ENCODE measurements at places on chromosomes 13 and 19. TPM values are rescaled to one million over a fixed set of nuclear protein-coding genes. Genes with fewer than 3 reads are reported as not detected.

- DNase-seq: no peak
Measured at GRCh38 chr13:79516595-79516994, 35.6 kb downstream of the NDFIP2 start.

DNA sequence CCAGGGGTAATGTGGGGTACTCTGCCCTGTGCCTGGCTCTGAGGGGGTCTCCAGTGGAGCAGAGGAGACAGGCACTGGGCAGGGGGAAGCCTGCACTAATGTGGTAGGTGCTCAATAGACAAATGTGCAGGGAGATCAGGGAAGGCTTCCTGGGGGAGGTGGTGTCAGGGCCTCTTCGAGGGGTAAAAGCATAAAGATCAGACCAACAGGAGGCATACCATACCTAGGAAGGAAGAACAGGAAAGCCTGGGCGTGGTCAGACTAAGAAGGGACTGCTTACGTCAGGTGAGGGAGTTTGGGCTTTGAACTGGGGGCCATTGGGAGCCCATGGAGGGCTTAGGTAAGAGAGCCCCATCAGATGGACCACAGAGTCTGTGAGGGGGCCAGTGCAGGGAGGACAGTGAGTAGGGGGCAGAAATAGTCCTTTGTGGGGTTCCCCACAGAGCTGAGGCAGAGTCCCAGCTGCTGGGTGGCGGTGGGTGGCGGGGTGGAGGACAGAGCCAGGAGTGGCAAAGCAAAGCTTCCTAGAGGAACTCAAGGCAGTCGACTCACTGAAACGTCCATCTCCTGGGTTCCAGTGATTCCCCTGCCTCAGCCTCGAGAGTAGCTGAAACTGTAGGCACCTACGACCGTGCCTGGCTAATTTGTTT lies 8.8 kb downstream of the PRR36 start:
- DNase-seq: no peak

- no peak for DNase-seq
Measured at GRCh38 chr13:28716511-28716910, 2.3 kb downstream of the SLC46A3 start.

GRCh38 chr13:98454389-98454881 lies 122.5 kb downstream of the STK24 start:
- DNase-seq: no peak

GRCh38 chr19:1760020-1760419 lies 6.7 kb downstream of the ONECUT3 start:
- DNase-seq: no peak

DNA sequence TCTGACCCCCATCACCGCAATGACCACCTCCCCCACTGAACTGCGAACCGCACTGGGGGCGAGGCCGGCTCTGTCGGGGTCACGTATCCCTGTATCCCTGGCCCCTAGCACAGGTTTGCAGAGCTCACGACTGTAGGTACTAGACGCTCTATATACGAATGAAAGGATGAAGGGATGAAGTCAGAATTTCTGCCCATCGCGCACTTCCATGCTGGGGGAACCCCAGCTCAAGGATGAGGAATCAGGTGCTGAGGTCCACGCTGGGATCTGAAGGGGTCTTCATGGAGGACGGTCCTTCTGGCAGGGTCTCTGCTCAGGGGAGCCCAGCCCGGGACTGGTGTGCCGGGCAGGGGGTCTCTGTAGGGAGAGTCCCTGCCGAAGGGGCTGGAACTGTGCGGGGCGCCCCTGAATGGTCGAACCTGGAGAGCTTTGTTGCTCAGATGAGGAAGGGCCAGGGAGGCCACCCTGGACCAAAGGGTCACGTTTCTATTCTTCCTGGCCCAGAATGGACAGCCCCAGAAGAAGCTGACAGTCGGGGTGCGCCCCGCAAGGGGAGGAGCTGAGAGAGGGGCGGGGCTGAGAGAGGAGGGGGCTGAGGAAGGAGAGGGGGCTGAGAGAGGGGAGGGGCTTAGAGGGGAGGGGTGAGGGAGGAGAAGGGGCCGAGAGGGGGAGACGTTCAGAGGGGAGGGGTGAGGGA lies 37.9 kb upstream of the SEMA6B start:
- peak; percentile 37 for DNase-seq

DNA sequence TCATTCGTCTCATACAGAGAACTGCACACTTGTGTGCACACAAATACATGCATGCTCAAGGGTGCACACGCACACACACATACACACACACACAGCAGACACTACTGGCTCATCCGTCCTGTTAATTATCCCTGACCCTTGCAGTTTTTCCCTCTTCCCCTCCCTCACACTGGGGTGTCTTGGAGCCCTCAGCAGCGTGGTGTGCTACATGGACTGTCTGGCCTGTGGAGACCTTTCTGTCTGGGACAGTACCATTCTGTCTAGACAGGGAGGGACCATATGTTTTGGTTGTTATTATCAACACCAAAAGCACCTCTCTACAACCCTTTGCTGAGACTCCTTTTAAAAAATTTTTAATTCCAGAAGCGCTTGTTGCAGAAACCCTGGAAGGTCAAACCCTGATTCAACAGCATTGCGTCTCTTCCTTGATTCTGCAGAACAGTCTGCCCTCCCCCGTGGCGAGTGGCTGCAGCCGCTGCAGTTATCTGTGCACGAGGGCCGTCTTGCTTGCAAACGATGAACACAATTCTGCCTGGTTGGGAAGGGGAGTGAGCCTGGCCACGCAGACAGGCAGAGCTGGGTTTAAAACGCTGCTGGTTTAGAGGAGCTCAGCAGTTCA lies 374.0 kb downstream of the IRS2 start:
- peak; percentile 54 for DNase-seq

DNA sequence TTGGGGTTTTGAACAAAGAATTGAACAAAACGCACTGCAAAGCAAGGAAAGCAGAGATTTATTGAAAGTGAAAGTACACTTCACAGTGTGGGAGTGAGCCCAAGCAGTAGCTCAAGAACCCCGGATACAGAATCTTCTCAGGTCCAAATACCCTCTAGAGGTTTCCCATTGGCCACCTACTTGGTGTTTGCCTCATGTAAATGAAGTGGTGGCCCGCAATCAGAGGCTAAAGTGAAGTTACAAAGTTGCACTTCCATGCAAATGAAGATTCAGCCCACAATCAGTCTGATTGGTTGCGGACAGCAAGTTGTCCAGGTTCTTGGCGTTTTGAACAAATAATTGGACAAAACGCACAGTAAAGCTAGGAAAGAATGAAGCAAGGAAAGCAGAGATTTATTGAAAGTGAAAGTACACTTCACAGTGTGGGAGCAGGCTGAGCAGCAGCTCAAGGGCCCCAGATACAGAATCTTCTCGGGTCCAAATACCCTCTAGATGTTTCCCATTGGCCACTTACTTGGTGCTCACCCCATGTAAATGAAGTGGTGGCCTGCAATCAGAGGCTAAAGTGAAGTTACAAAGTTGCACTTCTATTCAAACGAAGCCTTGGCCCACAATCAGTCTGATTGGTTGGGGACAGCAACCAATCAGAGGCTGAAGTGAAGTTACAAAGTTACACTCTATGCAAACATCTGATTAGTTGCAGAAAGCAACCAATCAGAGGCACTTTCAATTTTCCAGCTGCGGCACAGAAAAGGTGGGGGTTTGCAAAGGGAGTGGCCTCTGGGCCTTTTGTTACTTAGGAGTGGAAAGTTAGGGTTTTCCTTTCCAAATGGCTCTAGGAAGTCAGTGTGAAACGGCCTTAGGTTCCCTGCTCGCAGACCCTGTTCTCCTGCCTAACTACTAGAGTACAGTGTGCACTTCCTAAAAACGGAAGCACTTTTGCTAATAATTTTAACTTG lies 4.8 kb upstream of the TM9SF2 start:
- DNase-seq: no peak

DNA sequence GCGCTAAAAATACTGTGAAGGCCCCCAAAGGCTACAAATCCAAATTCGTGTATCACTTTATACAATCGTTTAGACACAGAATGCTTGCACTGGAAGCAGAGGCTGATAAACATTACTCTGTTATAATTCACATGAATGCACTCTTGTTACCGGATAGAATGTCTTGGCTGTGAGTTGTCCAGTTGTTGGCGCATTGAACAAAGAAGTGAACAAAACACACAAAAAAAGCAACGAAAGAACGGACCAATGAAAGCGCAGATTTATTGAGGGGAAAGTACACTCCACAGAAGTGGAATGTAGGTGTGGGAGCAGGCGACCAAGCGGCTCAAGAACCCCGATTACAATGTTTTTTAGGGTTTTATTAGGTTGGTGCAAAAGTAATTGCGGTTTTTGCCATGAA lies 529 bp upstream of the ZNF418 start:
- no peak for DNase-seq

Gene FGF22
- total RNA-seq: 0.84 TPM

GRCh38 chr19:10503002-10503789 lies at the start of gene KEAP1:
TSS of gene KEAP1 (minus strand) at chr19:10503356. CDS start at chr19:10500033, 3,323 bp downstream.
- peak; percentile 41 for DNase-seq

Gene PCID2
- total RNA-seq: 60.4 TPM

- no peak for DNase-seq
Measured at GRCh38 chr19:2500841-2501261, 24.9 kb downstream of the GADD45B start.

- DNase-seq: no peak
Measured at GRCh38 chr13:107716241-107716640, 499.1 kb downstream of the LIG4 start.

Gene SPACA4
- not detected for total RNA-seq

Gene TTC9B
- 1.7 TPM for total RNA-seq

- DNase-seq: no peak
Measured at GRCh38 chr19:33736158-33736557, 60.5 kb upstream of the KCTD15 start.

Gene IRF2BP1
- 28.6 TPM for total RNA-seq

DNA sequence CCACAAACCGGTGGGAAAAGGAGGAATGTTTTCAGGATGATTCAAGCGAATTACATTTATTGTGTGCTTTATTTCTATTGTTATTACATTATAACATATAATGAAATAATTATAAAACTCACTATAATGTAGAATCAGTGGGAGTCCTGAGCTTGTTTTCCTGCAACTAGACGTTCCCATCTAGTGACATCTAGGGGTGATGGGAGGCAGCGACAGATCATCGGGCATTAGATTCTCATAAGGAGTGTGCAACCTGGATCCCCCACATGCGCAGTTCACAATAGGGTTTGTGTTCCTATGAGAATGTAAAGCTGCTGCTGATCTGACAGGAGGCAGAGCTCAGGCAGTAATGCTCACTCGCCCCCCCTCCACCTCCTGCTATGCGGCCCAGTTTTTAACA lies 54.5 kb downstream of the SPTBN4 start:
- no peak for DNase-seq

- no peak for DNase-seq
Measured at GRCh38 chr19:54616821-54617560, 13.3 kb upstream of the LILRB1 start.

Gene CEACAM8
- total RNA-seq: not detected

Gene CCDC8
- total RNA-seq: 23.9 TPM

Gene CGB5
- total RNA-seq: not detected

DNA sequence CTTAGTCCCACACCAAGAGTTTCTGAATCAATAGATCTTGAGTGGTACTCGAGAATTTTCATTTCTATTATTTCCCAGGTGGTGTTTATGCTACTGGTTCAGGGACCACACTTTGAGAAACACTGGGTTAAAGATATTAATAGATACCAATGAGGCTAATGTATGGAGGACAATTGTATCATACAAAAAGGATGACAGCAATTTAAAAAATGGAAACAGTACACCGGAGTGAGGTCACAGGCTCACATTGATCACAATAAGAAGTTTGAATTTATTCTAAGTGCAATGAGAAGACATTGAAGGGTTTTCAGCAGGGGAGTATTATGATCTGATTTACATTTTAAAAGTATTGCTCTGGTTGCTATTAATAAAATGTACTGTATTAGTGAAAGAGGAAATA lies 488.3 kb downstream of the PCDH17 start:
- no peak for DNase-seq

- no peak for DNase-seq
Measured at GRCh38 chr13:103844471-103844870, 778.3 kb upstream of the SLC10A2 start.

DNA sequence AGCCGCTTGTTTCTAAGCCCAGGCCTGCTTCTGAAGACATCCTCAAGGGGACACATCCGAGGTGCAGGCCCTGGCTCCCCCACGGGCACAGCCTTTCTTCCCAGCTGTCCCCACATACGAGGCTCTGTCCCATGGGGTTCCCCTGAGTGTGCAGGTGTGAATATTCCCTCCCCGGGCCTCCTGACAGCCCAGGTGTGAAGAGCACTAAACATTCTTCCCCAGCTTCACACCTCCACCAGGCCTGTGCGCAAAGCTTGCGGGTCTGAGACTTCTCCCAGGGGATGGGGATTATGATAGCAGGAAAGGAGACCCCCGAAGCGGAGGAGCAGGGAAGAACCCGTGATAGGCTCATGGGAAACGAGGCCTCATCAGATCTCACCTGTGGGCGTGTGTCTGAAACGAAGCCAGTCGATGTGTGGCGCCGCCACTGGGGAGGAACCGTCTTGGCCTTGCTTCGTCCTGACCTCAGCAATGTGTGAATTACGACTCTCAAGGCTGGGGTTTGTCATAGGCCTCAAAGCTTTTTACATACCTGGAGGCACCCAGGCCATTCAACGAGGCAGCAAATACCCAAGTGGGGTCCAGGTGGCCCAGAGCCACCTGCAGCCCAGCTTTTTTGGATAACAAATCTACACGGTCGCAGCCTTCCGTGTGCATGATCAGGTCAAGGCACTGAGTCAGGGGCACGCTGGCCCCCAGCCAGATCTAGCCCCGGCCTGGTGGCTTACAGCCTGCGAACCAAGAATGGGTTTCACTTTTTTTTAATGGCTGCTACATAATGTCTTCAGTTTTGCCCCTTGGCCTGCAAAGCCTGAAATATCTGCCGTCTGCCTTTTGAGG lies 134.3 kb downstream of the STK24 start:
- no peak for DNase-seq

- no peak for DNase-seq
Measured at GRCh38 chr13:39959497-39960144, 304.2 kb downstream of the COG6 start.

DNA sequence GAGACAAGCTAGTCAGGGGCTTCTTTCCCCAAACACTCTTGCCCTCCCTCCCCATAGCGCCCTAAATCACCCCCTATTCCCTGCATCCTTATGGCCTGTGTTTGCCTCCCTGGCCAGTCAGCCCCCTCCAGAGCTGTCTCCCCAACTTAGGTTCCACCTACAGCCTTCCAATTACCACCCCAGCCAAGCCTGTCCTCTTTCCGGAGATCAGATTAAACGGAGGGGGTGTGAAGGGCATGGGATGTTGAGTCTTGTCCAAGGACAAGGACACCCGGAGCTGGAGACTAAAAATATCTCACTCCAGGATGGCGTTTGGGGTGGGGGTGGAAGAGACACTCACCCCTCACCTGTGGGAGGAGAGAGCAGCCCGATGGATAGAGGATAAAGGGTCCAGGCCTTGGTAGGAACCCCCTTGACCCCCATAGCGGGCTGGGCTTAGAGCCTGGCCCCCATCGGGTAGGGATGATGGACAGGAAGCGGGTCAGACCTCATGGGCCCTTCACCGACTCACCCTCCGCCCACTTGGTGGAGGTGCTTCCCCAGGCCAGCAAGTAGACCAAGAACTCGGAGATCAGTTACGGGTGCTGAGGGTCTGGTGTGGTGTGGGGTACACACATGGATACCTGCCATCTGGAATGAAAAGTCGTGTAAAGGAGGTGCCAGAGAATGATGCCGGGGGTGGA lies 6.0 kb downstream of the ZNF865 start:
- no peak for DNase-seq
